A549 (cell line): ENCODE measurements at places on chromosomes 16 and 17.
A peak's percentile ranks its signal among the peaks of the same experiment; 100 is the strongest.

DNA sequence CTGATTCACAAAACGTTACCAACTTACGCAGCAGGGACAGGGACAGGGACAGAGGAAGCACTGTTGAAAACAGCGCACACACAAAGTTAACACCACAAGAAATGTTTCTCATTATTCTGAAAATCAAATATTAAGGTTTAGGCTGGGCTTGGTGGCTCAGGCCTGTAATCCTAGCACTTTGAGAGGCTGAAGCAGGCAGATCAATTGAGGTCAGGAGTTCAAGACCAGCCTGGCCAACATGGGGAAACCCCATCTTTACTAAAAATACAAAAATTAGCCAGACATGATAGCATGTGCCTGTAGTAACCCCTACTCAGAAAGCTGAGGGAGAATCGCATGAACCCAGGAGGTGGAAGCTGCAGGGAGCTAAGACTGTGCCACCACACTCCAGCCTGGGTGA is 4.2 kb downstream of the CYTH1 start:
- no peak for DNase-seq

DNA sequence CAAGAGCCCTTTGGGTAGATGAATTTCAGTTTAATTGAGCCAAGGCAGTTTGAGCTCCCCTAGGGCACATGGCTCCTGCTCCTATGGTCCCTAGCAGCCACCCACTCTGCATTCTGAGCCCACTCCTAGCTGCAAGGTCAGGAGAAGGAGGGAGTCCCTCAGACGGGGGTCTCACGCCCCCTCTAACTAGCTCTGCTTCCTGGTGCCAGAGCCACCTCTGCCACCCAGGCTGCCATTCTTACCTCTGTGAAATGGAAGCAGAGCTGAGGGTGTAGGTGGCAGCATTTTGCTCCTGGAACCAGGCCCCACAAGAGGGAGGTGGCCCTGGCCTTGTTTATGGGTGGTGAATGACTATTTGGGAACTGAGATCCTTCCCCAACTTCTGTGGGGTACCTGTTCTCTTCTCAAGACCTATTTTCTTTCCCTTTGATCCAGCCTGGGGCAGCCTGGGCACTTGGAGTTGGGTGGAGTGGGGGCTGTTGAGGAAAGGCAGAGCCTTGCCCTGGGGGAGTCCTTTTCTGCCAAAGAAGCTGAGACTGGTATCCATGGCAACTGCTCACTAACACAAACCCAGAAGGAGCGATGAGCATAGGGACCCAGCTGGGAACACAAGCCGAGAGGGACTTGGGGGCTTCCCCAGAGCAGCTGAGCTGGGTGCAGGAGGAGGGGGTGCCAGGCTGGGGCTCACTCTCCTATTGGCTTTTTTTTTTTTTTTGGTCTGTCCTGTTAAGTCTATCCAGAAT is 4.8 kb downstream of the SPNS2 start:
- DNase-seq, result no peak

GRCh38 chr17:10052106-10052813 is 146.1 kb downstream of the GAS7 start:
- DNase-seq, result no peak

DNA sequence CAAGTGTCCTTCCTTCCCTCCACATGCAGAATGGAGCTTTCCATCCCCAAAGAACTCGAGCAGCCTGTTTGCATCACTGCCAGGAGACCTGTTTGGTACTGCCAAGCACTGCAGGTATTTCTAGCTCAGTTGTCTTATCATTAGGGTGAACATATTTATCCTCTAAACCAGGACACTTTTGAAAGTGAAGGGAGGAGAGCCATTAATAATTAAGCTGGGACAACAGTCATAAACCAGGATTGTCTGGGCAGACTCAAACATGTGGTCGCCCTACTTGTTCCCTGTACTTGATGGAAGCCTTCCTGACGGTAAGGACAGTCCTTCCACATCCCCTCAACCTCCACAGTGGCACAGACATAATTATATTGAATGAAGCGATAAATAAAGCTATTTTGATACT is 67.4 kb downstream of the PRKCA start:
- no peak for DNase-seq

GRCh38 chr17:21460358-21460757 is 84.2 kb downstream of the KCNJ12 start:
- DNase-seq, result no peak

DNA sequence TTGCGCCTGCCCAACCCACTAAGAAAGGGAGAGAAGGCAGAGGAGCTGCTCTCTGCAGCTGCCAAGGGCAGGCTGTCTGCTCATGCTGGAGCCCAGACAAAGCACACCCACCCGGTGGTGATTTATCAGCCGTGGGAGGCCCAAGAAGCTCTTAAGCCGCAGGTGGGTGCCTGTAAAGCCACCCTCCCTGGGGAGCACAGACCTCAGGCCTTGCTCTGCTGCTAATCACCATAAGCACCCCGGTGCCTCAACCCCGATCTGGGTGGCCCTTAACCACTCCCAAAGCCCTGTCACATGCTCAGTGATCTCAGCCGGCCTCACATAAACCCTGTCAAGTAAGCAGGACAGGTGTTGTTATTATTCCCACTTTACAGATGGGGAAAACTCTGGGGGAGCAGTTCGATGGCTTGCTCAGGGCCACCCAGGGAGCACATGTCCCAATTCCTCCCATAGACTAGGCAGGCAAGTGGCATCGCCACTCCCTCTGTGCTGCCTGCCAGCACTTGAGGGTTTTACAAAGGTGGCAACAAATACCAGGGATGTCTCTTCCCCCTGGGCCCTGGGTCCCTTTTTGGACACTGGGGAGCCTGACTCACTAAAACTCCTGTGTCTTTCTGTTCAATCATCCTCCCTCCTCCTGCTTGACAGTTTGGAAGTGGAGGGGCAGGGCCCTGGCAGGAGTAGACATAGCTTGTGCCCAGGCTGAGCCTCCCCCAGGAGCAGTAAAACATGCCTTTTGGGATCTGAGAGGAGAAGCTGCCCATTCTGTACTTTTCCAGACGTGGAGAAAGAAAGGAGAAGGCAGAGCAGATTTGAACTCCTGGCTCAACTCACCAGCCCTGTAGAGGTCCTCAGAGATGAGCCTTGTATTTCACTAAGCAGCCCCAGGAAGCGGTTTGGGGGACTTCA is 299.3 kb downstream of the SOX9 start:
- no peak for DNase-seq

DNA sequence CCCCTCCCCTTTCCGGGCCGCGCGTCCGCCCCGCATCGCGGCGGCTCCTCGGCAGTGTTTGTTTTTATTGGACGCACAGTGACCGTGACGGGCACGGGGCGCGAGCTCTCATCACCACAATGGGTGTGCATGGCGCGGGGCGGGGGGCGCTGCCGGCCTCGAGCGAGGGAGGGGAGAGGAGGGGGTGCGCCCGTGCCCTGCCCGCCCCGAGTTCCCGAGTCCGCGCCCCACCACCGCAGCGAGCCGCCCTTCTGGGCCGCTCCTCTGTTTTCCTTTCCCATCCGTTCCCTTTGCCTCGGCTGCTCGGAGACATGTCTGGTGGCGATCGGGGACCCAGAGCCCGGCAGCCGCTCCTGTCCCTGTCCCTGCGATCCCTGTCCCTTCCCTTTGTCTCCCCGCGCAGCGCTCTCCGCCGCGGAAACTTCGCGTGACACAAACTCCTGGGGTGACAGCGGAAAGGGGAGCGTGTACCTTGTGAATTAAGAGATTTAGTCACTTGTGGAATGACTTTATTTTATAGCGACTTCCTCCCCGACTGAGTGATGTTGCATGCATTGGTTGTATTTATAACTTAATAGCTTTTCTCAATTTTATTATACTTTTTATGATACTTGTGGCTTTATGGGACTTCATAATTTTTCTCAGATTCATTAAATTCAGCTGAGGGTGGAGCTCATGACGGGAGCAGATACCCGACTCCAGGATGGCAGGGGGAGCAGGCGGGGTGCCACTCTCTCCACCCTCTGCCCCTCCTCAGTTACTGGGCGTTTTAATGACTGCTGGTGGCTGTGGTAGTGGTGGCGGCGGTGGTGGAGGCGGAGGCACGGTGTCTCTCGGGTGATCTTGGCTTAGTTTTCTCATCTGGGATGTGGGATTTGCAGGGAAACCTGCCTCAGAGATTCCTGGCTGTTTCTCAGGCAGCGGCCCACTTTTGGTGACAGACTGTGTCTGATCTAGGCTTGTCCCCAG is 40.8 kb downstream of the MRM1 start:
- peak; percentile 22 for DNase-seq

DNA sequence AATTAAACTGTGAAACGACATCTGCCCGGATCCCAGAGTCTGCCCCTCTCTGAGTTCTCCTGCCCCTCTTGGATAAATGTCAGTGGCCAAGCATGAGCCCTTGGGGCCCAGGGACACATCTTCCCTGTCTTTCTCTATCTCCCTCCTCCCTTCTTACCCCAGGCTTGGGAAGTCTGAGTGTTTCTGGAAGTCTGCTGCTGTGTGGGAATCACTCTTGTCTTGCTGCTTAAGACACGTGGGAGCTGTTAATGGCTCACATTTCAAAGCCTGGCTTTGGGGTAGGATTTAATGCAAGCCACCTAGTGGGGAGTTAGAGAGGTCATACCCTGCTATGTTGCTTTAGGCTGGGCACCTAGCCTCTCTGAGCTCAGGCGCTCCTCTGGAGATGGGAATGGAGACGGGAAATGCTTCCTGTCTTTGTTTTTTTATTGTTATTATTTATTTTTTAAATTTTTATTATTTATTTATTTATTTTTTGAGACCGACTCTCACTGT is 218.5 kb upstream of the CIBAR2 start:
- DNase-seq, result peak; percentile 79

GRCh38 chr16:83051451-83051850 is 424.7 kb downstream of the CDH13 start:
- no peak for DNase-seq

DNA sequence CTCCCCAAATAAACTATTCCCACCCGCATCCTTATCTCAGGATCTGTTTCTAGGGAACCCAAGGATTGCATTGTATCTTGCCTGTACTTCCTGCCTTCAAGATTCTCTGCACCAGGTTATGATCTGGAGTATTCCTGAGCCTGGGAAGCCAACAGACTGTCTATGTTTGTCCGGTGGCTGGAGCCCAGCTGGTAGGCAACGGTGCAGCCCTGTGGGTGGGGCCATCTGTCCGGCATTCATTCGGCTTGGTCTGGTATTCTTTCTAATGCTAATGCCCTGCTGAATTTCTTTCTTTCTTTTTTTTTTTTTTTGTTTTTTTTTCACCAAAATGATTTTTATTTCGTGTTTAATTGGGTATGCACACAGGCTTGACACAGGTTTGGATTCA is 20.7 kb upstream of the TVP23A start:
- no peak for DNase-seq

DNA sequence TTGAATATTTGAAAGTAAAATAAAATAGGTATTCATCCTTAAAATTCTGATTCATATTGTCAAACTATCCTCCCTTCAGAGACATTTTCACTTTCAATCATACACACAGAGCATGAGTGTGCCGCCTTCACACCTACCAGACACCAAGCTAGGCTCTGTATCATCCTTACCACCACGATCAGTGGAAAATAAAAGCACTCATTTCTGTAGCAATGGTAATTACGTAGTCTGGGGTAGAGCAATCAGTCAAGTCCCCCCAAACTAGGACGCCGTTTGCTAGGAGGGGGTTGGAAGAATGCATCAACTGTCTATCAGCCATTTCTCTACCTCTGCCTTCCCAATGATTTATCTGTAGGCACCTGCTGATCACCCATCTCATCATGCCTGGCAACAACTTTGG is 84.6 kb upstream of the GRIN2A start:
- DNase-seq, result no peak

GRCh38 chr16:75579281-75579834 is 13.2 kb downstream of the GABARAPL2 start:
- no peak for DNase-seq

DNA sequence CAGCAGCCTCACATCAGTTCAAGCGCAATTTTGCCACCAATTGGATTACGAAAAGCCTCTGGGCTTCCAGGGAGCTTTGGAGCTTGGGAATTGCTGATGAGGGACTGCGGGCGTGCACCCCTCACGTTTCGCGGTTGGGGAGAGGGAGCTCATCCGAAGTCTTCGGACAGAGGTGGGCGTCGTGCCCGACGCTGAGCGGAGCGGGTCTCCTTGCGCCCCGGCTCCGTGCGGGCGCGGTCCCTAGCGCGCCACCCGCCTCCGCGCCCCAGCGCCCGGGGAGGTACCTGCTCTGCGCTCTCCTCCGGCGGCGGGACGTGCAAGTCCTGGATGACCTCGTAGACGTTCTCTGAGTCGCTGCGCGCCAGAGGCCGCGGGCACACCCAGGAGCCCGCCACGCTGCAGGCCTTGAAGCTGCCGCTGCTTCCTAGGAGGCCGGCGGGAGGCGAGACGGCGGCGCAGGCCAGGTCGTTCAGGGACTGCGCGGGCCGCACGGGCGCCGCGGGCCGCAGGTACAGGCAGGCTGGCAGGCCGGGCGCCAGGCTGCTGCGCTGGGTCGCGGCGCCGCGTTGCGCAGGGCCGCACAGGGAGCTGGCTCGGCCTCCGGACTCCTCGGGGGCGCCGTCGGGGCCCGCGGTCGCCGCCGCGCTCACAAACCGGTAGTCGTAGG is 3.2 kb downstream of the ARHGAP27 start:
- DNase-seq, result no peak

GRCh38 chr16:85007496-85008214 is 3.7 kb downstream of the ZDHHC7 start:
- no peak for DNase-seq

GRCh38 chr16:67155295-67156142 is 4.2 kb downstream of the TRADD start:
- DNase-seq, result peak; percentile 72

GRCh38 chr17:21376759-21377690 is 868 bp downstream of the KCNJ12 start:
- peak; percentile 55 for DNase-seq

GRCh38 chr17:71535321-71535720 is 585.5 kb upstream of the SOX9 start:
- DNase-seq, result no peak

DNA sequence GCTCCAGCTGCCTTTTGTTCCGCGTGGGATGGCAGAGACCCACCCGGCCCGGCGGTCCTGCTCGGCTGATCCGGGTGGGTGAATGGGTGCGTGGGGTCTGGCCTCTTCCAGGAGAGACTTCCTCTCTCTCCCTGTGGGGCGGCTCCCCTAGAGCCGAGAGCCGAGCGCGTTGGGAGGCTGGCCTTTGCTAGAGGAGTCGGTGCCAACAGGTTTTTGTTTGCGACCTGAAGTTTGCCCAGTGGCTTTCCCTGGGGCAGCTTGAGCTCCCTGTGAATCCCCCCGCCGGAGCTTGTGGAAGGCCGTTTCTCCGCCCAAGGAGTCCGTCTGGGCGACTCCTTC is 970 bp downstream of the EPN2 start:
- peak; percentile 31 for DNase-seq
